ENCODE measurements at places on chromosomes 5 and 9.

- no peak for DNase-seq
Observed at GRCh38 chr5:1179383-1179715, 22.0 kb upstream of the SLC6A19 start.

- no peak for DNase-seq
Observed at GRCh38 chr5:152730176-152730575, 325.1 kb upstream of the NMUR2 start.

- DNase-seq: no peak
Observed at GRCh38 chr5:80150731-80151130, 105.1 kb downstream of the SERINC5 start.

DNA sequence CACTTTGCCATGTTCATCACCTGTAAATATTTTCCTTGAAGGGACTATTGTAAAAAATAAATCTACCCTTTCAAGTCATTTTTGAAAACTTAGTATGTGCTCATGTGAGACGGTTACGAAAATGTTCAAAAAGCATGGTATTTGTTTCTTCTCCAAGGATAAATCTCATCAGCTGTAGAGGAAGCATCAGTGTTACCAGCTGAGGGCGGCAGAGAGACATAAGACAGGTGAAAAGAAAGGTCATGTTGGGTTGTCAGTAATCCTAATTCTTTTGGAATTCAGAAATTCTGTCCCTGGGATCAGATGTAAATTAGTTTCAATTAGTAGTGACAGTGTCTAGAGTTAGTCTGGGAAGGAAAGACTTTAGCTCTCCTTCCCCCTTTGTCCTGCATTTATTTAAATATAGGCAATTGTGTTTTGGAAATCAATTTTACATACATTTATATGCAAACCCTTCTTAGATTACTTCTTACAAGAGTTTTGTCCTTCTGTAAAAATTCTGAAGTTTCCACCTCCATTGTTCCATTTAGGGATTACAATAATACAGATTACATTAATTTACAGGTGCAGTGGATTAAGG, 791.9 kb upstream of the CDH6 start:
- DNase-seq: no peak

GRCh38 chr9:108258640-108259039, 597.1 kb downstream of the ACTL7B start:
- no peak for DNase-seq

- DNase-seq: no peak
Observed at GRCh38 chr5:61582205-61582820, 250.3 kb downstream of the ZSWIM6 start.

DNA sequence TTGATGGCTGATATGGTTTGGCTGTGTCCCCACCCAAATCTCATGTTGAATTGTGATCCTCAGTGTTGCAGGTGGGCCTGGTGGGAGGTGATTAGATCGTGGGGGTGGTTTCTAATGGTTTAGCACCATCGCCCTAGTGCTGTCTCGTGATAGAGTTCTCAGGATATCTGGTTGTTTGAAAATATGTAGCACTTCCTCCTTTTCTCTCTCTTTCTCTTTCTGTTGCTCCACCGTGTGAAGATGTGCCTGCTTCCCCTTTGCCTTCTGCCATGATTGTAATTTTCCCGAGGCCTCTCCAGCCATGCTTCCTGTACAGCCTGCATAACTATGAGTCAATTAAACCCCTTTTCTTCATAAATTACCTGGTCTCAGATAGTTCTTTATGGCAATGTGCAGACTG, 111.6 kb downstream of the SREK1 start:
- no peak for DNase-seq

DNA sequence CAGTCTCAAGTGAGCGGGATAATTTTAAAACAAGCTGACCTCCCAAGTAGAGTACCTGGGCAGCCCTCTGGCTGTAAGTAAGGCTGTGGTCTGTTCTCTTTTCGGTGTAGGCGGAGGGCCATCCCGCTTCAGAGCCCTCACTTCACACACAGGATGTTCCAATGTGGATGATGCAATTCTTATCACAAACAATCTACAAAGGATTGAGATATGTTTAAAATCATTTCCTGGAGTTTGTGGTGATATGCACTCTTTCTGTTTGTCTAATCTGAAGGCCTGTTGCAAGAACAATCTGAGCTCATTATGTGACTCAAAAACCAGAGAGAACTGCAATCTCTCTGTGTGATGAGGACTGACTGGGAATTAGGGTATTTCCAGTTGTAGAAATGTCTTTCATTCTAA, 42.5 kb downstream of the ITGA2 start:
- no peak for DNase-seq

GRCh38 chr9:13847270-13847669, 466.7 kb downstream of the NFIB start:
- DNase-seq: no peak

DNA sequence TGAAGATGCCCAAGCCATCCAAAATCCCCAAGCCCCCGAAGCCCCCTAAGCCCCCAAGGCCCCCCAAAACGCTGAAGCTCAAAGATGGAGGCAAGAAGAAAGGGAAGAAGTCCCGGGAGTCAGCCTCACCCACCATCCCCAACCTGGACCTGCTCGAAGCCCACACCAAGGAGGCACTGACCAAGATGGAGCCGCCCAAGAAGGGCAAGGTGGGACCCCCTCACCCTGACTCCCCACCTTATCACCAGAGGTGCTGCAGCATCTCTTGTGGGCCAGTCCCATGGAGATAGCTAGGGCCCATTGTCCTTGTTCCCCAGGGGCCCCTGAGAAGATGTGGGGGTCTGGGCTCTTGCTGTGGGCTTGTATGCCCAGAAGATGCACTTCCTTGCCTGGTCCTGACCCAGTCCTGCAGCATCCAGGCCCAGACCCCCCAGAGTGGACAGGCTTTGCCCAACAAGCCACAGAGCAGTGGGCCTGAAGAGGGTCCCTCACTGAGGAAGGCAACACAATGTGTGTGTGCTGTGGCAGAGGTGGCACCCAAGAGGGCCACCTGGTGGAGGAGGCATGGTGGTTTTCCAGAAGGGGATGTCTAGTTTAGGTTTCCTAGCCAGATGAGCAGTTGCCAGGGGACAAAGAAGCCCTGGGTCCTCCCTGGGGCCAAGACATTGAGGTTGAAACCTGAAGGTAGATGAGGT, 84.1 kb downstream of the PHF2 start:
- no peak for DNase-seq

GRCh38 chr5:32387841-32388240, 56.7 kb downstream of the ZFR start:
- DNase-seq: no peak

GRCh38 chr5:97133101-97133500, 9.3 kb downstream of the LIX1 start:
- no peak for DNase-seq

- no peak for DNase-seq
Observed at GRCh38 chr5:139745800-139746690, 49.6 kb upstream of the PSD2 start.

DNA sequence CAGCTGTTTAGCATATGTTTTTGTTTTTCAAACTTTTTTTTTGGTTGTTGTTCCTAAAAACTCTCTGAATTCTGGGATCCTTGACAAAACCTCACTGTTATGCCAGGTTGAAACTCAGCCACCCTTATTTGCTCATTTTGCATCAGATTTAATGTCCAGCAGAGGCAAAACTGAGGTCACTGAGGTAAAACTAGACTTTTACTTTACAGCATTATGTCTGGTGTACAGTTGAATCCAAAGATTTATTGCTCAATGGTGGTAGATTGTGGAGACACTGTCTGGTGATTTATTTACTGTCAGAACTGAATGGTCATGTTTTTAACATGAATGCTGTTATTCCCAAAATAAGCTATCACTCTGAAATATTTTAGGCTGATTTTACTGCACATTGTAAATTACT, 87.9 kb downstream of the FBXL7 start:
- DNase-seq: no peak

DNA sequence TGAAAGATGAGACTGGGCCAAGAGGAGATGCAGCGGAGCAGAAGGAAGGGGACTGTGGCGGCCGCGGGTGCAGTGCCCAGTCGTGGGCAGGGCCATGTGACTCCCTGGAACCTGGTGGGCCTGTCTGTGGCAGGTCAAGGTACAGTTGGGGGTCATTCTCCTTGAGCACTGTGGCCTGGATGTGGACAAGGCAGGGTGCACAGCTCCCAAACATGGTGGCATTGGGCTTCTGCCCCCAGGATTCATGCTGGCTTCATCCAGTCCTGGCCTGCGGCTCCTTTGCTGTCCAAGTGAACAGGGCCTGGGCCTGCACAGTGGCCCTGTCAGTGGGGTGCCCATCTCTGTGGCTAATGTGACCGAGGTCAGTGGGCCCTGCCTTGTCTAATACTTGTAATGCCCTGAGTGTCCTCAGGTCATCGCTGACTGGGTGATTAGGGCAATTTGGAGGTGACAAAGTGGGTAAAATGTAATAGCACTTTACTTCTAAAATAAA, 39.9 kb downstream of the CEP72 start:
- no peak for DNase-seq

- DNase-seq: no peak
Observed at GRCh38 chr9:27053369-27054022, 48.0 kb upstream of the LRRC19 start.

DNA sequence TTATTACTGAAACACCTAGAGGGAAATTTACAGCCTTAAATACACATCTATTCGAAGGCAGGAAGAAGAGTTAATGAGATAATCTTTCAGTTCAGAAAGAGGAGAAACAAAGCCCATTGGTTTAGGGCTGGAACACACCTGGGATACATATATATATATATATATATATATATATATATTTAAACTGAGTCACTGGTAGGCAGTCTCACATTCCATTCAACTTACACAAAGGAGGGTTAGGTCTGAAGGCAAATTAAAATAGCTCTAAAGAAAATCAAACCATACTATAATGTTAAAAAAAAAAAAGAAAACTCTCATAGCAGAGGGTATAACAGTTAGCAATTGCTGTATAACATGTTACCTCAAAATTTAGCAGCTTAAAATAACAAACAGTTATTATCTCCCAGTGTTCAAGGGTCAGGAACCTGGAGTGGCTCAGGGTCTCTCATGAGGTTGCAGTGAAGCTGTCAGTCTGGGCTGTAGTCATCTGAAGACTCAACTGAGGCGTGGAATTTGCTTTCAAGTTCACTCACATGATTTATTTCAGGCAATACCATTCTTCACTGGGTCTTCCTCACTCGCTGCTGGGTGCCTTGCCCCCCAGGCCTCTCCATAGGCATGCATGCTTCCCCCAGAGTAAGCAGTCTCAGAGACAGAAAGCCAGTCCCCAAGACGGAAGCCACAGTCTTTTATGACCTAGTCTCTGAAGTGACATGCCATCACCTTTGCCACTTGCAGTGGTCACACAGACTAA, 332.8 kb downstream of the NSG2 start:
- no peak for DNase-seq

DNA sequence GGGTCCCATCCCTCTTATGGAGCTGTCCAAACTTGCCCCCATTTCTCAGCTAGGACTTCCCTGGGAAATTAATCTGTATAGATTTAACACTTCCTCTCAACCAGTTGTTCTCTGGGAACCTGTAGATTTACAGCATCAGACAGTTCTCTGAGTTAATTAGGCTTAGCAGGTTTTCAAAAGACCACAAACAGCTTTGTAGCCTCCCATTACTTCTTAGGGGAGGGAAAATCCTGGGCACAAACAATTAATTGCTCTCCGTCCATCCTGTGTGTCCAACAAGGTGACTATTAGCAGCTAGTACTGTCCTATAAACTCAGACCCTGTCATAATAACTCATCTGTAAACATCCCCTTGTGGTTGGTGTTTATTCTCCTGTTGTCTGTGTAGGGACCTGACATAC, 197.9 kb downstream of the GOLPH3 start:
- no peak for DNase-seq

GRCh38 chr5:167512111-167512510, 779.3 kb upstream of the WWC1 start:
- DNase-seq: no peak

DNA sequence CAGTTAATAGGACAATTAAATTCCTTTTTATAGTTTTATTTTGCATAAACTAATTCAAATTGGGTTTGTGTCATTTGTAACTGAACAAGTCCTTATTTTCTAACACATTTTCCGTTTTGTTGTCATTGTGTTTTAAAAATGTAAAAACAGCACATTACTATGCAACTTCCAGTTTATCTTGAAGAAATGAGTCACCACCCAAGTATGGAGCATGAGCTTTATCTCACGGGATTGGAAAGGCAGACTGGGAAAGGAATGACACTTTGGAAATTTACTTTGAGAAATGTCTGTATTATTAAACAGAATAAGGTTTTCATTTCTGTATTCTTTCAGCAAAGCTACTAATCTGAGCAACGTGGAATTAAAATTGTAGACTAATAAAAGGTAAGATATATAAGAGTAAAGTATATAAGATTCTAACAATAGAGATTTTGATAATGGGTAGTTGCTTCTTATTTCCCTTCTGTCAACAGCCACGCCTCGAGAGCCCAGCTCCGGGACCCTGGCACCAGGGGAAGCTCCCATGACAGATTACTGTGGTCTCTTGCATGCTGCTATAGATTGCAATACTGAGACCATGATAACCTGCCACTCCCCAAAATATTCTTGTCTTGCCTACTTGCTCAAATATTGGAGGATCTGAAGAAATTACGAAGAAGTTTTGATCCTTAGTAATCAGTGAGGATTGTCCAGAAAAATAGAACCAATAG, 433.1 kb downstream of the CHSY3 start:
- no peak for DNase-seq

GRCh38 chr5:143613329-143613728, 198.6 kb upstream of the HMHB1 start:
- DNase-seq: no peak

GRCh38 chr5:22596404-22596970, 256.7 kb downstream of the CDH12 start:
- DNase-seq: no peak

- no peak for DNase-seq
Observed at GRCh38 chr9:16458696-16459420, 411.6 kb downstream of the BNC2 start.

DNA sequence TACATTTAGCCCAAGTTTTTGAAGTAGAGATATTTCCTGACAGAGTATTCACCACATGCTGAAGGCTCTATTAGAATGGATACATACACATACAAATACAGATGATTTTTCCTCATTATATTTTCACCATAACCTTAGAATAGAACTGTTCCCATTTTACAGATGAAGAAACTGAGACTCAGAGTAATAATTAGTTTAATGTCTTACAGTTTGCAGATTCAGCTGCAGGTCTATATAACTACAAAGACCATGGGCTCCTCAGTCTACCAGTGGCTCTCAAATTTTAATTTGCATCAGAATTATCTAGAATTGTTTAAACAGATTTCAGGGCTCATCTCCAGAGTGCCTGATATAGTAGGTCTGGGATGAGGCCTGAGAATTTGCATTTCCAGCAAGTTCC, 64.4 kb downstream of the GRAMD2B start:
- DNase-seq: no peak

GRCh38 chr9:68919661-68920060, 94.3 kb downstream of the PRKACG start:
- no peak for DNase-seq

GRCh38 chr9:75644649-75645048, 245.8 kb upstream of the PCSK5 start:
- no peak for DNase-seq

GRCh38 chr9:89323390-89323789, 5.1 kb downstream of the SECISBP2 start:
- no peak for DNase-seq

All from activated T-helper 1 cell treated with Interleukin-2 at 50 U/mL for 16 hours (primary cell).